NCI-H460 (cell line): ENCODE measurements at places on chromosomes 3 and 15. TPM values are rescaled to one million over a fixed set of nuclear protein-coding genes. Genes with fewer than 3 reads are reported as not detected.

Gene ACAA1
- total RNA-seq, result 8.0 and 13.5 TPM in 2 replicates

Gene TGM5
- total RNA-seq, result not detected in 2 replicates

DNA sequence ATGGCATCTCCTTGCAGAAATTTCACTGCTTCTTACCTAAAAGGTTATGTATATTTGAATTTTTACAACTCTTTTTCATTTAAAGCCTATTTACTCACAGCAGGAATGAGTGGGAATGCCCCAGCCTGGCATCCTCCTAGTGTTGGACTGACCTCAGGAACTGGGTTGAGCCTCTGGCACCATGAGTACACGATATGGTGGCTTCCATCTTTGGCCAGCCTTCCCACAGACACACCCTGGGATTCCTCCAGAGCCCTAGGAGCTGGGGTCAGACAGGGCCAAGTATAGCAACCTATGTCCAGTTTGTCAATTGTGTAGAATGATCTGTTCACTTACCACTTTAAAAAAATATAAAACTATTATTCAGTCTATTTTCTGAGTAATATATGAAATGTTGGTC, 57.2 kb upstream of the HEG1 start:
- no peak for DNase-seq

Gene POPDC2
- 0.38 TPM in 1 of 2 replicates, not detected in the other for total RNA-seq

GRCh38 chr3:149299938-149300801, 33.3 kb downstream of the TM4SF18 start:
- peak; percentile 90 for DNase-seq

- peak; percentile 20 for DNase-seq
Measured at GRCh38 chr15:67914537-67915460, 75.0 kb upstream of the RNU6-1 start.

GRCh38 chr3:129595544-129596193, 10.8 kb downstream of the PLXND1 start:
- DNase-seq, result no peak

- DNase-seq, result no peak
Measured at GRCh38 chr15:33581032-33581431, 270.3 kb downstream of the RYR3 start.

Gene HYAL1
- 5.9 and 6.2 TPM in 2 replicates for total RNA-seq

DNA sequence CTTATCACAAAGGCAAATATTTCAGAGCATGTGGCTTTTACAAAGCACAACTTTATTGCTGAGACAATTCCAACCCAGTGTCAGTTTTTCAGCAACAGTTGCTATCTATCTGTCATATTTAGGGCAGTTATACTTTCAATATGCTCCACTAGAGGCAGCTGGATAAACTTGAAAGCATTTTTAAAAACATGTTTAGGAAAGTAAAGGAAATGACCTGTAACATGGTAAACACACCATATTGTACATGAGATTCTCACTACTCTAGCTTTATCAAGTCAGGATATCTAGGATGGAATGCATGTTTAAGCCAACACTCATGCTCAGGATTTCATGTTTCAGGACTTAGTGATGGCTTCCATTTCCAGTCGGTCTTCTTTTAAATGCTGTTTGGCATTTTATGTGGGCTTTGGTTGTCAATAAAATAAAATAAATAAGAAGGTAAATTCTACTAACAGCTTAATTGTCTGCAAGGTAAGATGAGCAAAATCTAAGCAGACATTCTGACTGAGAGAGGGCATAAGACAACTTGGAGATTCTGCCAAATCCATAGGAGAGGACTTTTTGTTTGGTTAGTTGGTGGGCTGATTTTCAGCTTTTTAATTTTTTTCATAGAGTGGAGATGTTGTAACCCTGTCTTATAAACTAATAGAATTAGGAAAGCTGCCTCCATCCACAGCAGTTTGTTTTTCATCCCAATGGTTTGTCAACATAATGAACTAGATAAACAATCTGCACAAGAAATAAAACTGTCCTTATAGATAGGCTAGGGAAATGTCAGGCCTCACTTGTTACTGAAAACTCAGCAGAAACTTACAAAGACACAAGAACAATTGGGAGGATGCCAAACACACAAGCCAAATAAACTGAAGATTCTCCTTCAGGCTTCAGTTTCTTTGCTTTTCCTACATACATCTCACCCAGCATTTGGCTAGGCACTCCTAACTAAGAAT, 63.4 kb upstream of the CPB1 start:
- no peak for DNase-seq

GRCh38 chr3:48528754-48529153, 24.8 kb upstream of the SHISA5 start:
- DNase-seq, result no peak
